NCI-H460 (cell line): ENCODE measurements at places on chromosomes 16 and 17. TPM values are rescaled to one million over a fixed set of nuclear protein-coding genes. Genes with fewer than 3 reads are reported as not detected.
A peak's percentile ranks its signal among the peaks of the same experiment; 100 is the strongest.

GRCh38 chr17:78665387-78665951 is 88.3 kb upstream of the DNAH17 start:
- DNase-seq, result no peak

DNA sequence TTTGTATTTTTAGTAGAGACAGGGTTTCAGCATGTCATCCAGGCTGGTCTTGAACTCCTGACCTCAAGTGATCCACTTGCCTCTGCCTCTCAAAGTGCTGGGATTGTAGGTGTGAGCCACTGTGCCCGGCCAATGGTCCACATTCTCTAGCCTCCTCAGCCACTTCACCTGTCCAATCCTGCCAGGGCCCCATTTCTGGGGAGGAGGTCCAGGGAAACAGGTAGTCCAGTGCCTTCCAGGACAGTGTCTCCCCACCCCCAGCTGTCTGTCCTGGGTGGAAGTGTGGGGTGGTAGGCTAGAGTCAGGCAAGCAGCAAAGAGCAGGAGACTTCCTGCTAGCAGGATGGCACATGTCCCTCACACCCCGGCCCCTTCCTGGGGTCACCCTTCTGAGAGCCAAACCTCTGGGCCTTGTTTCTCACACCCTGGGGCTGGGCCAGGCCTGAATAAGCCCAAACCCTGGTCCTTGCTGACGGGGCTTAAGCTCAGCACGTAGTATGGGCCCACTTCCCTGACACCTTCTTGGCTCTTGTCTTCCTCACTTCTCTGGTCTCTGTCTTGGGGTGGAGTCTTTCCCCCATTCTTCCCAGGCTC is 5.0 kb downstream of the FHOD1 start:
- no peak for DNase-seq

CASKIN2 gene
- 4.8 and 6.0 TPM in 2 replicates for total RNA-seq

- DNase-seq, result no peak
Observed at GRCh38 chr16:16850274-16850673, 471.3 kb downstream of the NPIPA7 start.

DNA sequence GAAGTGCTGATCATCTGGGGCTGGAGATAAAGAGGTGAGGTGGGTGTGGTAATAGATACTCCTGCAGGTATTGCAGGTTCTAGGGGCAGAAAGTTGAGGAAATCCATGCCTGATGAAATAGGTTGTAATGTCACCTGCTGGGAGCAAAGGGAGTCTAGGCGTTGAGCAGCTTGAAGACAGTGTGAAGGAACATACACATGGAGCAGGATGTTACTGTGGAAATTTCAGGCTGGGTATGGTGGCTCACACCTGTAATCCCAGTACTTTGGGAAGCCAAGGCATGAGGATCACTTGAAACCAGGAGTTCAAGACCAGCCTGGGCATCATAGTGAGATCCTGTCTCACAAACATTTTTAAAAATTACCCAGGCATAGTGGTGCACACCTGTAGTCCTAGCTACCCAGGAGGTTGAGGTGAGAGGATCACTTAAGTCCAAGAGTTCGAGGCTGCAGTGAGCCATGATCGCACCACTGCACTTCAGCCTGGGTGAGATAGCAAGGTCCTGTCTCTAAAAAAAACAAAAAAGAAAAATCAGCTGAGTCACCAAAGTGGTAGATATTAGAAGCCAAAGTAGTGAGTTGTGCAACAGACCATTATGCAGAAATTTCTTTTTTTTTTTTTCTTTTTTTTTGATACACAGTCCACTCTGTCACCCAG is 9.1 kb upstream of the CRYBA1 start:
- no peak for DNase-seq

- no peak for DNase-seq
Observed at GRCh38 chr17:41009301-41009760, 403 bp upstream of the KRTAP3-1 start.

- DNase-seq, result peak; percentile 68
Observed at GRCh38 chr16:59179446-59180082, 445.4 kb upstream of the GOT2 start.

DNA sequence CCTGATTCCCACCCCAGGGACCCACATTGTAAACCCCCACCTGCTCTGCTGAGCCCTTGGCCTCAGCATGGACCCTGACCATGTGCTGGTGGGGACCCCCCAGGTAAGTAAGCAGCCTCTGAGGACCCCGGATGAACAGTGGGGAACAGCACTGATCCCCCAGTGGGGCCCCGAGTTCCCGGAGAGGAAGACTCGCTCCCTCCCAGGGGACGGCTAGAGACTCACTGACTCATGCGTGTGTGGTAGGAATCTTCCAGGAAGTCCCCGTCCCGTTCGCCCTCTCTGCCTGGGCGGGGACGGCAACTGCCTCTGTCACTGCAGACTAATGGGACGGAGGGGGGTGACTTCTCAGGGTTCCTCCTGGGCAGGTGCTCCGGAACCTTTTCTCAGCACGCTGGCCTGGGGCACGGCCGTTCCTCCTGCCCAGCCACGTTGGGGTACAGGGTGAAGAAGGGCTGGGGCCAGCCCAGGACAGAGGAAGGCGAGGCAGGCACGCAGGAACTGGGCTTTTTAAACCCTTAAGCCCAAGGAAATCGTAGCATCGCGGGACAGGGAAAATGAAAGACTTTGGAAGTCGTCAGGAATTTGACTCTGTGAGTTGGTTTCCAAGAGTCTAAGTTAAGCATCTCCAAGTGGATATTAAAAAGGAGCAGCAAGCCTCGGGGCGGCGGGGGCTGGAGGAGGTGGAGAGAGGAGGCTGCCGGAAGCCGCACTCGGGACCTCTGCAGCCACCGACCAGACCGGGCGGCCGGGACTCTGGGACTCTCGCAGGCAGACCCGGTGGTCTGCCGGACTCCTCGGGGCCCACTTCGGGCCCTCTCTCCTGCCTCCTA is 178.7 kb downstream of the SEC14L1 start:
- DNase-seq, result peak; percentile 84

GRCh38 chr17:77577491-77577890 is 381.0 kb upstream of the TNRC6C start:
- no peak for DNase-seq

DNA sequence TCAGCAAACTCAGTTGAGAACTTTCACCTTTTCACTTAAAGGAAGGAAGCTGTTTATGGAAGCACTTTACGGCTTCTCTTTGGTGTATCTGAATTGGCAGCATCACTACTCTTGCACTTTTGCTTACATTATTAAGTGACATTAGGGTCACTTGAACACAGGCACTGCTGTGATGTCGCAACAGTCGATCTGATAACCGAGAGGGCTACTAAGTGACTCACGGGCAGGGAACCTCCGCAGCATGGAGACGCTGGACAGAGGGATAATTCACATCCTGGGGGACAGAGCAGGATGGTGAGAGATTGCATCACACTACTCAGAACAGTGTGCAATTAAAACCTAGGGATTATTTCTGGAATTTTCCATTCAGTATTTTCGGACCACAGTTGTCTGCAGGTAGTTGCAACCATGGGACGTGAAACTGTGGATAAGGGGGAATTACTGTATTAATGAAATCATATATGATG is 56.5 kb downstream of the DNAH2 start:
- peak; percentile 9 for DNase-seq

DNA sequence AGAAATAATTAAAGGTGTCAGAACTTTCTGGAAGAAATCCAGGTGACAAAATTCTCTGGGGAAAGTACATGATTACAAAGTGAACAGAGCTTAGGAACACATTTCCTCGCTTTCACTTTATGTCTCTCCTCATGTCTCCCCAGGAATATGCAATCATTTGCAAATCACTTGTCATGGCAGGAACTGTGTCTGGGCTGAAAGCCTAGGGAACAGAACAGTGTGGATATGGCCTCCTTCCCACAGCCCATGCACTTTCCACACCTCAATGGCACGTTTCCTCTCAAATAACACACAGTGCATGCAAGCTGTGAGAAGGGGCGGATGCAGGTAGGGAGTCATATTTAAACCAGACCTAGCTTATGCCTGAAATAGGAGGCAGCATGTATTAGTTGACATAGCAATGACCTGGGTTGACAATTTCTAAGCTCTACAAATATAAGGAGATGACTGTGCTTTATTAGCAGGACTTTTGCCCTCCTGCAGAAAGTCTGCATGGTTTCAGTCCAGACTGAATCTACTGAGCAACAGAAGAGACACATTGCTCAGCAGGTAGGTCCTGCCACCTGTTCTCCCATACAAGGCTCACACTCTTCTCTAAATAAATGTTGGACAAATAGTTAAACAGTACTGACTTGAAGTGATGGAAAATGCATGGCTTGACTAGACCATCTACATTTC is 236.0 kb upstream of the ELAC2 start:
- no peak for DNase-seq

DNA sequence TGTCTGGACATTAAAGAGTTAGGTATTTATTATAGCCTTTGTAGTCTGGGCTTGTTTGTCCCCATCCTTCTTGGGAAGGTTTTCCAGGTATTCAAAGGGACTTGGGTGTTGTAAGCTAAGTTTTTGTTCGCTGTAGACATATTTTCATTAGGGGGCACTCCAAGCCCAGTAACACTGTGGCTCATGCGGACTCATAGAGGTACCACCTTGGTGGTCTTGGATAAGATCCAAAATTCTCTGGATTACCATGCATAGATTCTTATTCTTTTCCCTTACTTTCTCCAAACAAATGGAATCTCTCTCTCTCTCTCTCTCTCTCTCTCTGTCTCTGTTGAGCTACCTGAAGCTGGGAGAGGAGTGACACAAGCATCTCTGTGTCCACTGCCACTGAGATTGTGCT is 48.9 kb downstream of the ERCC4 start:
- DNase-seq, result no peak

- DNase-seq, result peak; percentile 97
Observed at GRCh38 chr16:66741169-66741900, 10.1 kb downstream of the DYNC1LI2 start.

LRRC37A gene
- 1.2 and 1.5 TPM in 2 replicates for total RNA-seq

TEX19 gene
- total RNA-seq, result 0.20 and 0.57 TPM in 2 replicates

GRCh38 chr17:10739386-10739785 is 9.6 kb upstream of the TMEM220 start:
- DNase-seq, result no peak

RHBDL3 gene
- total RNA-seq, result 0.25 and 0.43 TPM in 2 replicates

GRCh38 chr16:50265260-50265659 is 1.1 kb upstream of the ADCY7 start:
- peak; percentile 39 for DNase-seq

CES1 gene
- 4.8 and 5.2 TPM in 2 replicates for total RNA-seq

HNF1B gene
- total RNA-seq, result not detected in 2 replicates

CCL13 gene
- not detected in 2 replicates for total RNA-seq

DNA sequence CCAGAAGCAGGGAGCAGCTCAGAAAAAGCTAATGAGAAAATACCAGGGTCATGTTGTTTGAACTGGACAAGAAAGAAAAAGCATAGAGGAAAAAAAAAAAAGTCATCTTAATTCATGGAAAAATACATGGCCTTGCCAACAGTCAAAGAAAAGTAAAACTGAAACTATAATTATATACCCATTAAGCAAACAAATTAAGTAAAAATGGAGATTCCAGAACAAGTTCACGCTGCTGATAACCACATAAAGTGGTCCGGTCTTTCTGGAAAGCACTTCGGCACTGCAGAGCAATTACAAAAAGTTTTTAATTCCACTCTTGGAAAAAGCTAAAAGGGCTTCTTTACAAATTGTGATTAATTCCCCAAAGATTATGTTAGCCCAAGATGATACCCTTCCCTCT is 12.4 kb upstream of the P2RX5 start:
- no peak for DNase-seq

- no peak for DNase-seq
Observed at GRCh38 chr17:303168-303567, 49.4 kb downstream of the RPH3AL start.

- DNase-seq, result no peak
Observed at GRCh38 chr16:66541388-66542355, 8.2 kb downstream of the TK2 start.
